ENCODE measurements at places on chromosomes 5 and 9. TPM values are rescaled to one million over a fixed set of nuclear protein-coding genes. Genes with fewer than 3 reads are reported as not detected.

DNA sequence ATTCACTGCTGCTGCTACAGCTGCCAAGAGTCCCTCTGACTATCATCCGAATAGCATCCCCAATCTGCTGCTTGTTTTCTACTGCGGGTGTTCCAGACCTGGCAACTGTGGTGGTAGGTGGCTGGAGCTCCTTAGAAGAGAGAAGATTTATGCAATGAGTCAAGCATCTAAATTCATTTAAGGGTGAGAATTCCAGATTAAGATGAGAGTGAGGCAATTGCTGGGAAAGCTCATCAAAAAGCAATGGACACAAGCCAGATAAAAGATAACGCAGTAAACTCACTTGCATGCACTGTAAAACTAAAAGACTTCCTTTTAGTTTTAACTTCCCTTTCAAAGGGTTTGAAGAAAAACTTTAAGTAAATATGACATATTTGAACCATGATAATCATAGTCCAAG, 3.9 kb downstream of the PLK2 start:
- no peaks in the 10 kb centered on the region for H3K27me3 ChIP-seq
- no peaks in the 10 kb centered on the region for H3K4me1 ChIP-seq
- no peak for DNase-seq
- no peak overlapping the region for H3K4me3 ChIP-seq
- no peak overlapping the region for H3K27ac ChIP-seq
- peaks cover 21% of the 10 kb centered on the region for H3K36me3 ChIP-seq

DNA sequence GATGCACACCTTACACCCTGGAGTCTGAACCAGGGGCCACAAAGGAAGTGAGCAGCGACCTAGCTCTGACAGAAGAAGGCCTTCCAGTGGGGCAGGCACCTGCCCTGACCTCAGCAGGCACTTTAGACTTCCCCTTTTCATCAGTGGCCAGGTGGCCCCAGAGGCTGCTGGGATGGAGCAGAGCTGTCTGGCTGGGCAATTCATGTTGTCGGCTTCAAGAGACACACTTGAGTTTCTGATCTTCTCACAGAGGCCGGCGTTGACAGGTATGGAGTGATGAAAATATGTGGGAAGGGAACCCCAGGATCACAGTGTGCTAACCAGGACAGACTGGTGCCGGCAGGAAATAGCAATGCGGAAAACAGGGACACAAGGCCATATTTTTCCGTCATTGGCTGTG, 375.5 kb downstream of the CTNND2 start:
- no peak overlapping the region for H3K4me3 ChIP-seq
- no peak overlapping the region for H3K27ac ChIP-seq
- no peaks in the 10 kb centered on the region for H3K4me1 ChIP-seq
- H3K27me3 ChIP-seq: no peaks in the 10 kb centered on the region
- no peaks in the 10 kb centered on the region for H3K36me3 ChIP-seq

GRCh38 chr5:55173687-55174230, 782 bp upstream of the CDC20B start:
- no peaks in the 10 kb centered on the region for H3K36me3 ChIP-seq
- H3K4me1 ChIP-seq: no peaks in the 10 kb centered on the region
- H3K27ac ChIP-seq: no peak overlapping the region
- H3K27me3 ChIP-seq: no peaks in the 10 kb centered on the region

GRCh38 chr9:16198996-16199395, 646.2 kb downstream of the CCDC171 start:
- H3K36me3 ChIP-seq: no peaks in the 10 kb centered on the region
- H3K4me3 ChIP-seq: no peak overlapping the region
- no peaks in the 10 kb centered on the region for H3K27me3 ChIP-seq
- no peak for DNase-seq

Gene ADCY2
- 1.1 TPM for total RNA-seq

Gene INSL4
- not detected for total RNA-seq

Gene PCDHGC3
- 17.8 TPM for total RNA-seq

Gene ZFP37
- total RNA-seq: 1.2 TPM

Gene DDX4
- total RNA-seq: 0.09 TPM

Gene FCN2
- 0.84 TPM for total RNA-seq

Gene NR4A3
- 2.0 TPM for total RNA-seq
